ENCODE measurements at places on chromosomes 1 and 21.
A peak's percentile ranks its signal among the peaks of the same experiment; 100 is the strongest.

DNA sequence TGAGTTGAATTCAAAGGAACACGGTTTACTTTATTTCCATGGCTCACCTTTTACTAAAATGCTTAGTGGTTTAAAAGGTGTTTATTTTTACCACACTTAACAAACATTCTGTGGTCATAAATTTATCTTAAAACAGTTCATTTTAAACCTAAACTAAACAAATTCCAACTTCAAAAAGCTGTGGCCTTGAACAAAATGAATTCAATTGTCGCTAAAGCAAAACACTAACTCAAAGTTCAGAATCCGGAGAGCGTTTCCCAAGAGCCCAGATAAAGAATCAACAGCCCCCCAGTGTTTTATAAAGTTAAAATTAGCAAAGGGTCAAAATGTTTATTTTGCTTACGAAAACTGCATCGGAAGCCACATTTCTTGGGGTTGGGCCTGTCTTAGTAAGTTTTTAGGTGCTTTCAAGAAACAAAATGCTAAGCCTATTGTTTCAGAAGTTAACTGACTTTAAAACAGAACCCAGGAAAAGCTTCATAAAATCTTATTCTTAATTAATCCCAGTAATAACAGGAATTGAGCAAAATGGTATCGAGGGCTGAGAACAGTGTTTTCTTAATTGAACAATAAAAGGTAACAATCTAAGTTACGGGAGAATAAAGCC lies 1.3 kb downstream of the PUM1 start:
- DNase-seq, result no peak

DNA sequence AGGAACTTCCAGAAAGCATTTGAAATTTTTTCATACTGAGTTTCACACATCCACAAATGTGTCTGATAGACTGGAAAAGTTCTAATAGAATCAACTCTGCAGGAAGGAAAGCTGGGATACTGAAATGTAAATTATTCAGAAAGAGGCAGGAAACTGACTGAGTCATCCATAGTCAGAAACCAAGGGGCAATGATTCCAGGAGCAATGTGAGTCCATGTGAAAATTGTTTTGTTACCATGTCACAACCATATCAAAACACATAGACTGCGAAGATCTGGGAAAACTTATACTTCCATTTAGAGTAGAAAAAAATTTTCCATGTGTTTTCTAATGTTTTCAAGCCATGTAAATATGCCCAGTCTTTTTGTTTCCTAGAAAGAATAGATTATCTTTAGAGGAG lies 142.3 kb upstream of the TMPRSS15 start:
- DNase-seq, result no peak

DNA sequence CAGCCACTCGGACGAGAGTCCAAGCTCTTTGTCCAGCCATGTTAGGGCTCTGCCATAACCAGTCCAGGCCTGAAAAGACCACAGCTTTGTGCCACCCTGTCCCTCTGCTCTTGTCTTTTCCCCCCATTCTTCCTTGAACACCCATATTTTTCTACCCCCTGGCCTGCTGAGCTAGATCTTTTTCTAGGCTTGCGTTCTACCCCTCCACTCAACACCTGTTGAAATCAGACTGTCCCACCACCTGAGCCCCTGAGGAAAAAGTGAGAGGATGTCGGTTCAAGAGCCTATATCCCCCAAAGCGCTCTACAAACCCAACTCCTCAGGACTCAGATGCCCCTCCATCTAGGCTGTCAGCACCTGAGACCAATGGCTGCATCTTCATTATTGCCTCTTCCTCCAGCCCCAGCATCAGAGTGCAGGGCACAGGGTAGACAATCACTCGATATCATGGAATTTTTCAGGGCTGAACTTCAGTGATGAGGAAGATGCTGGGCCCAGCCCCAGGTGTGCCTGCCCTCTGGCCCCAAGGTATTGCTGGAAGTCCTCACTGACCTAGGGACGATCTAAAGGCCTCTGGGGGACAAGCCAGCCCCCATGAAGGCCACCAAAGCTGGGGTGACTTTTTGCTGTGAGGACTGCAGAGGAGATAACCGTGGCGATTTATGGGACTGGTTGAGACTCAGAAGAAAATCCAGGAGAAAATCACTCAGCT lies 75.3 kb downstream of the CD247 start:
- DNase-seq, result peak; percentile 29

DNA sequence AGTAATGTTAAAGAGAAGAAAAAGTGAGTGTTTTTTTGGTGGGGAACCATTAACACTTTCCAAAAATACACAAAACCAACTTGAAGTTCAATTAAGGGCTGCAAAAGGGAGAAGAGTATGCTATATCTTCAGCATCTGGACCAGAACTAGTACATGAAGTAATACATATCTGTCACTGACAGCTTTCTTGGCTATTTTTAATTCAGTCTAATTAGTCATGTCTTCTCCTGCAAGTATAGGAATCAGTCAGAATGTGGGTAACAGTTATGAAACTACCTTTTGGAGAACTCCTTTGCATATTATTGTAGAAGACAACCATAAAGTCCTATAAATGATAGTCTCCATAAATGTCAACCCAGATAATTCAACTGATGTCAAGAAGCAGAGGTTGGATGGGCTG lies 901.2 kb downstream of the TTLL7 start:
- DNase-seq, result no peak

DNA sequence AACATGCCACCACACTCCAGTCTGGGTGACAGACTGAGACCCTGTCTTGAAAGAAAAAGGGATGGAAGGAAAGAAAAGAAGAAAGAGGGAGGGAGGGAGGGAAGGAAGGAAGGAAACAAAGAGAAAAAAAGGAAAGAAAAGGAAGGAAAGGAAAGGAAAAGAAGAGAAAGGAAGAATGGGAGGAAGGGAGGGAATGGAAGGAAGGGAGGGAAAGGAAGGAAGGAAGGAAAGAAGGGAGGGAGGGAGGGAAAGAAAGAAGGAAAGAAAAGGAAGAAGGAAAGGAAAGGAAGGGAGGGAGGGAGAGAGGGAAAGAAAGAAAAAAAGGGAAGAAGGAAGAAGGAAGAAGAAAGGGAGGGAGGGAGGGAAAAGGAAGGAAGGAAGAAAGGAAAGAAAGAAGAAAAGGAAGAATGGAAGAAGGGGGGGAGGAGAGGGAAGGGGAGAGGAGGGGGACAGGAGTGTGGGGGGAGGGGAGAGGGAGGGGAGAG lies 5.0 kb upstream of the PPP1R15B start:
- no peak for DNase-seq

GRCh38 chr1:84721152-84721551 lies 30.9 kb upstream of the SSX2IP start:
- DNase-seq, result no peak

DNA sequence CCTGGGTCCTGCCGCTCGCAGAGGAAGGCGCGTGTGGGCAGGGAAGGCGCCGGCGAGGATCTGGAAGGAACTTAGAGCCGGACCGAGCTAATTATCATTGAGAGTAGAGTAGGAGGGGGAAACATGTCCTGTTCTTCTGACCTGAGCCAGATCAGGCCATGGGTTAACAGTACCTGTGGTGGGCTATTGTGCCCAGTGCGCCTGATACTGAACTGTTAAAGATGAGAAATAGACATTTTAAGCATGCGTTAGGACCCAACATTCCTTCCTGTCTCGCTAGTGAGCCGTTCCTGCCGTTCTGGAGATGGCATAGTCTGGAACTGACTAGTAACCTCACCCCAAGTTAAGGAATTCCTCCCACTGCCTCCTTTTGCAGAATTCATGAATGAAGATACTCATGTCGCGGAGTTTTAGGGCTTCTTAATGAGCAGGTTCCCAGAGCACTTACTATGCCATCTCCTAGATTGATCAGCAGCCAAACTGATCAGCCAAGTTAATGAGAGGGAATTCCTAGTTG lies 870 bp downstream of the STRIP1 start:
- DNase-seq, result no peak

- DNase-seq, result no peak
Measured at GRCh38 chr1:237769916-237770315, 120.8 kb downstream of the ZP4 start.

DNA sequence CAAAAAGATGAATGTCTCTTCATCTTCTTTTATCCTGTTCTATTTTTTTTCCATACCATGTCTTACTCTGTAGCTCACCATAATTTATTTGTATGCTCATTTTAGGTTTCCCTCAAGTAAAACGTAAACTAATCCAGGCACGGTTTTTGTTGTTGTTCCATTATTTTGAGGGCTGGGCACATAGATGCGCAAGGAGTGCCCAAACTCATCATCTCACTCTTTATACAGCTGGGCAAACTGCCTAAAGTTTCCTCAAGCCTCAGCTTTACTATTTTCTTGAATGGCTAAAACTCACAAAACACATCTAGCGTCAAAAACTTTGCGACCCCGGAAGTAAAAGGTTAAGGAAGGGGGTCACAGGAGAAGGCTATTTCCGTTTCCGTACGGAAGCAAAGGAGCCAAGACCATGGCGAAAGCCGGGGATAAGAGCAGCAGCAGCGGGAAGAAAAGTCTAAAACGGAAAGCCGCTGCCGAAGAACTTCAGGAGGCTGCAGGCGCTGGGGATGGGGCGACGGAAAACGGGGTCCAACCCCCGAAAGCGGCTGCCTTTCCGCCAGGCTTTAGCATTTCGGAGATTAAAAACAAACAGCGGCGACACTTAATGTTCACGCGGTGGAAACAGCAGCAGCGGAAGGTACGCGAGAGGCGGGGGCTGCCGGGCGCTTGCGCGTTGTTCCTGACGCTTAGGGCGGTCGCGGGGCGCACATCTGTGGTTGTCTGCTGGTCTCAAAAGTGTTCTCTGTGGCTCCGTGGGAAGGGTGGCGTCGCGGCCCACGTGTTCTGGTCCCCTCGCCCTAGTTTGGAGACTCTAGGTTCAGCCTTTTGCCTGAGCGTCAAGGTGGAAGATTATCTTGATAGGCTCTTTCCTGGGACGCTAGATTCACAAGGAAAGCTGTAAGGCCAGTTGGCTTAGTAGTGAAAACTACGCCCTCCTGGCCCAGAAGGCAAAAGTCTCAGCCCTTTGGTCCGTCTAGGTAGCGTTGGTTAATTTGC lies at the start of gene RPF1:
RPF1 (plus strand) TSS at position 391 of the 993 bp plus-strand sequence; CDS start at position 407, 16 bp downstream.
- peak; percentile 86 for DNase-seq

GRCh38 chr1:190126728-190127127 lies 350.9 kb downstream of the BRINP3 start:
- DNase-seq, result no peak

DNA sequence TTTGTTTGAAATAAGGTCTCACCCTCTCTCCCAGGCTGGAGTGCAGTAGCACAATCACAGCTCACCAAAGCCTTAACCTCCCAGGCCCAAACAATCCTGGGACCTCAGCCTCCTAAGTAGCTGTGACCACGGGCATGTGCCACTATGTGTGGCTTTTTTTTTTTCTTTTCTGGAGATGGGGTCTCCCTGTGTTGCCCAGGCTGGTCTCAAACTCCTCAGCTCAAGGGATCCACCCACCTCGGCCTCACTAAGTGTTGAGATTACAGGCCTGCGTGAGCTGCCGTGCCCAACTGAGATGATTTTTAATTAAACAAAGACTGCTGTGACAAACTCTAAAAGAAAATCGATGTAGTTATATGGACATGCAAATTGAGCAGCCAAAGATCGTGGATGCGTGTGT lies 768.4 kb upstream of the ADGRL2 start:
- DNase-seq, result no peak

DNA sequence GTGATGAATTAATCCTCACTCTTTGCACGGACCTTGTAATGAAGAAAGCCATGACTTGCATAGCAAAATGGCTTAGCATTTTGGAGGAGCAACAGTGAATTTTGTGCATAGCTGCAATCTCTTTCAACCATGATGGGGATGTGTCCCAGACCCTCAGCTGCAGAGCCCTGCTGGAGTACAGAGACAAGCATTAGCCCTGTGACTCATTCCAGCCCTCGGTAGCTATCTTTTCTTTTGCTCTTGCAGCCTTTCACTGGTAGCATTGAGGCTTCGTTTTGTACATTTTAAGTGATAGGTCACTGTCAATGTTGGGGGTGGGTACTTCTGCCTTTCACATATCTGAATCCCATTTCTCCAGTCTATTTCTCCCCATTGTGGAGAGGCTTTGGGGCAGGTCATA lies 58.4 kb downstream of the SLC35F3 start:
- no peak for DNase-seq

GRCh38 chr21:19268686-19269085 lies 865.1 kb upstream of the TMPRSS15 start:
- DNase-seq, result no peak

GRCh38 chr1:2016123-2016522 lies 3.0 kb upstream of the GABRD start:
- no peak for DNase-seq

DNA sequence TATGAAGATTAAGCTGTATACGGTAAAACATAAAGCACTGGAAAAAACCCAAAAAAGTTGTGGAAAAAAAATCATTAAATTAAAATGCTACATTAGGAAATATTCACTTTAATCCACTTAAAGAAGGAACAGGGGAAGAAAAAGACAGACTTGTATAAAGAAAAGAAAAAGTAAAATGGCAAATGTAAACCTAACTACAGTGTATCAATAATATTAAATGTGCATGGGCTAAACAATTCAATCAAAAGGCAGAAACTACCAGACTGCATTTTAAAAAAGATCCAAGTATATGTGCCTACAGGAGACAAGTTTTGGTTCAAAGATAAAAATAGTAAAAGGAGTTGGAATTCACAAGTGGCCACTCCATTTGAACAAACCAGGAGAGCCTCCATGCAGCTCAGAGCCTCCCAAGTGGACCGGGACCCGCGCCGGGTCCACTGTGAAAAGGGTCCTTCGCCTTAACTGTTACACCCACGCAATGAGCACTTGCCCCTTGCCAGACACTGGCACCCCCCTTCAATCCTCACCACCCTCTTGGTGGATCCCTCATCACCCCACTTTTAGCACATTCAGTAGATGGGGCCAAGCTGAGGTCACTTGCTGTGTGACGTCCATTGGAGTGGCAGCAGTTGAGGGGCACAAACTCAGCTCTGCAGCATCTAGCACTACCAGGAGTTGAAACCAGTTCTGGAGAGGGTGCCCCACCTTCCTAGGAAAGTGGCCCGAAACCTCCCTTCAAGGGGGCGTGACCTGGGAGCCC lies 898 bp downstream of the C1orf174 start:
- no peak for DNase-seq

DNA sequence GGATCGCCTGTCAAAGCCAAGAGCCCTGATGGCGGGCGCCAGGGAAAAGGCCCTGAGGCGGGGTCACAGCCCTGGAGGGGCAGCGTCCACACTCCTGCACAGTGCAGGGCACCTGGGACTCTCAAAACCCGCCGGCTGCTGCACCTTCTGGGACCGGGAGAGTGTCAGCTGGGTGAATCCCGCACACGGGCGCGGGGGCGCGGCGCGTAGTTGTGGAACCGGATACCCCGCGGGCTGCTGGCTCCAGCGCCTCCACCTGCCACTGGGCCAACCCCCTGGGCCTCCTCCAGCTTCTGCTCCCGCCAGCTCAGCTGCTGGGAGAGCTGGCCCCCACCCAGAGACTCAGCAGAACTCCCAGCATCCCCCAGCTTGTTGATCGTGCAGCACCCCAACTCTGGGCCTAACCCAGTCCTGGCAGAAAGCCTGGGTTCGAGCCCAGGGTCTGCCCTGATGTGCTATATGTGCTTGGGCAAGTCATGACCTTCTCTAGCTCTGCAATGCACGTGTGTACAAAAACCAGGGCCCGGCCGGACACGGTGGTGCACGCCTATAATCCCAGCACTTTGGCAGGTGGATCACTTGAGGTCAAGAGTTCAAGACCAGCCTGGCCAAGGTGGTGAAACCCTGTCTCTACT lies 33.8 kb downstream of the NECAP2 start:
- no peak for DNase-seq

- DNase-seq, result peak; percentile 30
Measured at GRCh38 chr1:56578138-56578962, 1.0 kb downstream of the PLPP3 start.

Measured in activated T-cell treated with anti-CD3 and anti-CD28 coated beads, Interleukin-2, amount 50 U/mL, for 24 hours (primary cell).